ENCODE measurements at places on chromosomes 12 and 14.

DNA sequence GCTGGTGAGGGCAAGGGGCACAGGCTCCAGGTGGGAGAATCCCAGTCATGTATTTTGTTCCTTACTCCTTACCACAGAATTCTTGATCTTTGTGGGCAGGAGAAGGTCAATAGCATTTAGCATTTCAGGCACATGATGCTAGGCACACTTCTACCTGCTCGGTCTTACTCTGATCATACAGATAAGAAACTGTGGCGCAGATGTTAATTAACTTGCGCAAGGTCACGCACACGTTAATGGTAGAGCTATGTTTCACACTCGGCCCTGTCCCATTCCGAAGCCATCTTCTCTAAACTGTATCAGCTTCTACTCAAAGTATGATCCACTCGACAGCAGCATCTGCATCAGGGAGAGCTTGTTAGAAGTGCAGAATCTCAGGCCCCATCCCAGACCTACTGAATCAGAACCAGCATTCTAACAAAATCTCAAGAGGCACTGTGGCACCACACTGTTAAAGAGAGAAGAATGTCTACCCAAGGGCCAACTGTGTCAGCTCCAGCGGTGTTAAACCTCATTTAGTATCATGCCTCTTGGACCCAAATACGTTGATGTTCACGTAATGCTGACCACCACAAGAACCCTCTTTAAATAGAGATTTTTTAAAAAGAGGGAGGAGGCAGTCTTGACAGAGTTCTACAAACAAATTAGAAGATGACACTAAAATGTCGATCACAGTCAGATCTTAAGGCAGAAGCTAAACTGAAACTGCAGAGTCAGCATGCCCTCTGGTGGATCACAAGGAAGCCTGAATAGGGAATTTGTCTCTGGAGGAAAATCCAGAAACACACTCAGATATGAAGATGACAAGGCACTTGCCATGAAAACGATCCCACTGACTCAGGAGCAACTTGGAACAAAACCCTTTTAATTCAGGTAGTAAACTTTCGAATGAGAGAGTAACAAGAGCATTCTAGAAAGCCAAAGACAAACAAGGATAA lies 7.3 kb downstream of the STXBP6 start:
- peak; percentile 67 for DNase-seq

DNA sequence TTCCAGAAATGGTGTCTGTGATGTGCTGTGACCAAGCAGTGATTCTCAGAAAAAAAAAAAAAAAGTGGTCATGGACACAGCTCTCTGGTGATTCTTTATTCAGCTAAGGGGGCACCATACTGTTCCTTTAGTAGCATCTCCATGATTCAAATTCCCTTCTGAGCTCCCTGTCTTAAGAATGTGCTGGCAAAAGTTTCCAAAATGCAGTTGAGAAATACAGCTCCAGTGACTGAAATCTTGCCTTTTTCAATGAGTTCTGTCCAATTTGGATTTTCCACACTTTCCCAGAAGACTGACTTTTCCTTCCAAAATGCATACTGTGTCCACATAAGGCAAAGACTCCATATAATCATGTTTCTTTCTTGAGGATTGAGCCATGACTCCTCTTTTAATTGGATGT lies 24.3 kb upstream of the CPM start:
- DNase-seq = no peak

DNA sequence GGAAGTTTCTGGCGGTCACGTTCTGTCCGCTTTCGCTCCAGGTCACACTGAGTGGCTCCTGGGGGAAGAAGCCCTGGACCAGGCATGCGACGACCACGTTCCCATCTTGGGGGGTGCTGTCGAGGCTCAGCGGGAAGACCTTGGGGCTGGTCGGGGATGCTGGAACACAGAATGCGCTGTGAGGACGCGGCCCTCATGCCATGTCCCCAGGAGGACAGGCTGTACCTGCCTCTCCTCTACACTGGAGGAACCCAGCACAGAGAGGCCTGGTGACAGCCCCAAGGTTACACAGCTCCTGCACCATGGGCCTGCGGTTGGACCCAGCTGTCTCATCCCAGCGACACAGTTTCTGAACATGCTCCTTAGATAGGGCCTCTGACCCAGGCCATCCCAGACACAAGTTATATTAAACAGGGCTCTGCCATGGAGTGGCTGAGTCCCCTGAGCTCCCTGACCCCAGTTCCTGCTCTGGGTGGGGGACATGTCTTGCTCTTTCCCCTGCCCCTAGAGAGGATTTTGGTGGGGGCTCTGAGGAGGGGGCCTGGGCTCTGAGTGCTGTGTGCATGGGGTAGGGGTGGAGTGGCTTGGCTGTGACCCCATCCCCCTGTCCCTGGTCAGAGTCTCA lies 62.0 kb downstream of the TMEM121 start:
- no peak for DNase-seq

- no peak for DNase-seq
These were observed 4.9 kb upstream of the DYNLL1 start for GRCh38 chr12:120490833-120491512.

DNA sequence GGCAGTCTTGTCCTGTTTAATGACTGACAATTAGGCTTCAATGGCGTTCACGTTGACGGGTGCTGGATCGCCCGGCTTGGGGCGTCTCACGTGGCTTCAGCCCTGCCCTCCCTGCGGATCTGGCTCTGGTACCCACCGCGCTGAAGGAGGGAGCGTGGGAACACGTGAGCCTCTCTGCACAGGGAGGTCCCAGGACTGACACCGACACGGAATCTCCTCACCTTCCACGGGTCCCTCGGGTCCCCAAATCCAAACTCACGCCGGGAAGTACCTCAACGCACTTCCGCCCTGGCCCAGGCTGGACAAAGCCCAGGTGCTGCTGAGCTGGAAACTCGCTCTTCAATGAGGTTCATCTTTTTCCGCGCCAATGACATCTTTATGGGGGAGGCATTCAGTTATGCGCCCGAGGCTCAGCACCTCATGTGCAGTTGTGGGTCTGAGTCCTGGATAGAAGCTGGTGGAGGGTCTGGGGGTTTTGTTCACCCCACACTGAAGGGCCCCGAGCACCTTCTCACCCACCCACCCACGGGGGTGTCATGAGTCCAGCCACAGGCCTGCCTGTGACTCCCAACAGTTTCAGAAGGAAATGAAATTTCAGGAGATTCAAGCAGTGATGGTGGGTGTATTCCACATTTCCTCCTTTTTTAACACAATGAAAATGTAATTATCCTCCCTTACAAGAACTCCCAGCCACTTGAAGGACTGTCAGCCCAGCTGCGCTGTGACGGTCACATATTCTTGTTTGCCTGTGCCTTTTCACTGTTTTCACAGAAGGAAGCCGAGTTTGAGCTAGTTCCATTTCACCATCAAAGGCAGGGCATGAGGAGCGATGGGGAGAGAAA lies 251.7 kb upstream of the SFSWAP start:
- no peak for DNase-seq

DNA sequence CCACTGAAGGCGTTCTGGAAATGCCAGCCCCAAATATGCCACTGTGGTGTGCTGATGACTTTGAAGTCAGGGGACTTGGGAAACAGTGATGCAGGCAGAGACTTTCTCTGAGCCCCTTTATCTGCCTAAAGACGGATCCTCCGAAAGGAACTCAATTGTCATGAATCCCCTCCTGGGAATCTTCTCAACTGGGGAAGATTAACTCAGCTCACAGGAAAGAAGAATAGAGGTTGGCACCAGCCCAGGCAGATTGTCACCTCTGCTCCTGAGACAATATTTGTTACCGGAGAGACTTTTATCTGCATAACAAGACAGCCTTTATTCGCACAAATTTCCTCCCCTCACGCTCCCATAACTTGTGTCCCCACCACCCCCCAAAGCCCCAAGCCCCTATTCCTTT lies 414.4 kb downstream of the FUT8 start:
- no peak for DNase-seq

DNA sequence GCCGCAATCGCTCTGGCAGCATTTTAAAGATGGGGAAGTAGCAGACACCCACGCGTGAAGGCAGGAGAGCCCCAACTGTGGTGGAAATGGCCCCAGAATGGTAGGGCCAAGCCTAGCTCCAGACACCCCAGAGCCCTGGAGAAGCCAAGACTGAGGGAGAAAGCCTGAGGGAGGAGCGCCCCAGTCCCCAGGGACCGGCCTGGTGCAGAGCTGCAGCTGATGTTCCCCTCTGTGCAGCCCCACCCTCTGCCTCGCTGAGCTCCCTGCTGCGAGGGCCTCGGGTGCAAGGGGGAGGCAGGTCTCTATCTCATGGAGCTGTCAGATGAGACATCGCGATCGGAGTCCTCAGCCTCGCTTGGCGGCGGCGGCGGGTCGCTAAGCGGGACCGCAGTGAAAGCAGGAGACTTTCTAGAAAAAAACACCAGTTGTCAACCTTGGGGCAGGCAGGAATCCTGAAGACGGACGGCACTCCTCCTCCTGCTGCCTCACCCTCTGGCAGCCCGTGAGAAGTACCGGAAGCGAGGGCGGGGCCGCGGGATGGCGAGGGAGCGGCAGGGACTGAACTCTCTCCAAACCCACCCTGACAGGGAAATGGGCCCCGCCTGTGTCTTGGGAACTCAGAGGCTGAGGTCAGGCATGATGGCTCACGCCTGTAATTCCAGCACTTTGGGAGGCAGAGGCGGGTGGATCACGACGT lies 6.0 kb downstream of the GAPDH start:
- DNase-seq = peak; percentile 98

DNA sequence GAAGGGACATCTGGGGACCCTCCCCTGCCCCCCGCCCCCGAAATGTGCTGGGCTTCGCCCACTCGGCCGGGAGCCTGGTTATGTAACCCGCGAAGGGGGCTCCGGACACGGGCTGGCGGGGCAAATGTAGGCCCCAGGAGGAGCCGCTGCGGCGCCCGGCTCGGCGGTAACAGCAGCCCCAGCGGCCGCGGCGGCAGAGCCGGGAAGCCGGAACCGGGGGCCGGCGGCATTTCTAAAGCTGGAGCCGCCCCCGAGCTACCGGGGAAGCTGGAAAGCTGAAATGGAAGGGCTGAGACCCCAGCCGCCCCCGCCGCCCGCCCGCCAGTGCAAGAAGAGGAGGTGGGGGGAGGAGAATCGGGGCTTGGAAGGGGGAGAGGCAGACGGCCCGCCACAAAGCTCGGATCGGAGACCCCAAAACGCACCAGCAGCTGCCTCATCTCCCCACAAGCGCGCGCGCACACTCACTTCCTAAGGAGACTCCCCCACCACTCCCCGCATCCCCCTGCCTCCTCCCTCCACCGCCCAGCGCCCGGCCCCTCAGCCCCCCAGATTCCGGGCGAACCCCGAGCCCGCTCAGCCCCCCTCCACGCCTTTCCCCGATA lies 1.5 kb downstream of the KDM2B start:
- DNase-seq = peak; percentile 35

DNA sequence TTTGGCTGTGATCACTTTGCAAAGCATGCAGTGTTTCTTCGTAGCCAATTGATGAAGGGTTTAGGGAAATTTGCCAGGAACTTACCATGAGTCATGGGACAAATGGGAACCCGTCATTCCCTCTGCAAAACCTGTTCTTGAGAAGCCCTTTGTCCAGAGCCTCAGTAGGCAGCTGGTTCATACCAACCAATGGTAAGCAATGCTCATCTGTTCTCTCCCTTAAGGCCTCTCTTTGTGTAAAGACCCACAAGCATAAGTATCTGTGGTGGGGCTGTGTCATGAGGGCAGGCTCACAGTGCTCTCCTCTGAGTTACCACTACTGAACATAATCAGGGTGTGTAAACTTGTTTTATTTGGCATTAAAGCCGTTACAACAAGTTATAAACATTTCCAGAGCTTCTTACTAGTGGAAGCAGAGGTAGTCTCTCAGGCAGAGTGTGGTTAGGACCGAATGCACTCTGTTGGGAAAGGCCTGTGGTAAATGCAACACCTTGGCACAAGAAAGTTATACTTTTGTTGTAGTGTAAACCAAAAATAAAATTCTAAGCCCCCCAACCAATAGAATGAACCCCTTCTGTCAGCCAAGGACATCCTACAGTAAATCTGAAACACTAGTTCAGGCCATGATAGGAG lies 119.8 kb downstream of the SINHCAF start:
- DNase-seq = peak; percentile 43
